Aorta (tissue), 5 donors: ENCODE measurements at places on chromosomes 7 and 10. TPM values are rescaled to one million over a fixed set of nuclear protein-coding genes. Genes with fewer than 3 reads are reported as not detected.
A peak's percentile ranks its signal among the peaks of the same experiment; 100 is the strongest.

Gene DNAJC1
- 26.7 TPM for total RNA-seq

Gene SPDYE1
- total RNA-seq = not detected

Gene NKX1-2
- not detected for total RNA-seq

Gene H2BK1
- total RNA-seq = not detected

Gene ATP6V1F
- 84.8 TPM for total RNA-seq

Gene IQUB
- 0.81 TPM for total RNA-seq

Gene ATE1
- 30.0 TPM for total RNA-seq

Gene LAMB1
- 196 TPM for total RNA-seq

Gene ZPBP
- not detected for total RNA-seq

Gene OR9A2
- total RNA-seq = not detected

Gene DYNC1I1
- 11.0 TPM for total RNA-seq

Gene SPDYE2B
- total RNA-seq = not detected

Gene PTPN20
- 8.2 TPM for total RNA-seq

Gene PDLIM1
- 243 TPM for total RNA-seq

DNA sequence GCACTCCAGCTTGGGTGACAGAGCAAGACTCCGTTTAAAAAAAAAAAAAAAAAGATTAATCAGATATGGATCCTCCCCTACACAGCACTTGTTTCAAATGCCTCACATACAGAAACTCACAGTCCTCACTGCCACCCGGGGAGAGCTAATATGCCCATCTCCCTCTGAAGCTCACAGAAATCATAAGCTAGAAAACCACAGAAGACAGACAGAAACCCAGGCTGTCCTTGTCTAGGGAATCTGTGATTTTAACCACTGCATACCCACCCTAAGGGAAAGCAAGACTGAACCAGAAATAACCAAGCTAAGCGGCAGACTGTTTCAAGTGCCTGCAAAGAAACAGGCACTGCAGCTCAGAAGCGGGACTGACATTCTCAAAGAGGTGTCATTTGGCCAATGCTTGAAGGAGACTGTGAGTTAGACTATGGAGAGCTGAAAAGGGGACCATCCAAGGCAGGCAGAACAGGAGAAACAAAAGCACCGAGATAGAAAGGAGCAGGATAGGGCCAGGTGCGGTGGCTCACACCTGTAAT is 37.6 kb downstream of the SLC37A3 start:
- peaks cover 4% of the 10 kb centered on the region for H3K36me3 ChIP-seq
- H3K4me3 ChIP-seq = no peak overlapping the region
- DNase-seq = no peak
- H3K27me3 ChIP-seq = no peaks in the 10 kb centered on the region
- no peak overlapping the region for H3K27ac ChIP-seq

- no peak overlapping the region for H3K27ac ChIP-seq
- H3K4me3 ChIP-seq = no peak overlapping the region
- H3K4me1 ChIP-seq = no peaks in the 10 kb centered on the region
- no peaks in the 10 kb centered on the region for H3K27me3 ChIP-seq
- no peak for DNase-seq
Measured at GRCh38 chr10:121580276-121581116, 17.7 kb downstream of the FGFR2 start.

- no peak for DNase-seq
- no peak overlapping the region for H3K27ac ChIP-seq
- H3K4me1 ChIP-seq = no peaks in the 10 kb centered on the region
- peak overlapping the region; percentile 65 for H3K4me3 ChIP-seq
Measured at GRCh38 chr10:103493916-103494877, 692 bp downstream of the NEURL1 start.

DNA sequence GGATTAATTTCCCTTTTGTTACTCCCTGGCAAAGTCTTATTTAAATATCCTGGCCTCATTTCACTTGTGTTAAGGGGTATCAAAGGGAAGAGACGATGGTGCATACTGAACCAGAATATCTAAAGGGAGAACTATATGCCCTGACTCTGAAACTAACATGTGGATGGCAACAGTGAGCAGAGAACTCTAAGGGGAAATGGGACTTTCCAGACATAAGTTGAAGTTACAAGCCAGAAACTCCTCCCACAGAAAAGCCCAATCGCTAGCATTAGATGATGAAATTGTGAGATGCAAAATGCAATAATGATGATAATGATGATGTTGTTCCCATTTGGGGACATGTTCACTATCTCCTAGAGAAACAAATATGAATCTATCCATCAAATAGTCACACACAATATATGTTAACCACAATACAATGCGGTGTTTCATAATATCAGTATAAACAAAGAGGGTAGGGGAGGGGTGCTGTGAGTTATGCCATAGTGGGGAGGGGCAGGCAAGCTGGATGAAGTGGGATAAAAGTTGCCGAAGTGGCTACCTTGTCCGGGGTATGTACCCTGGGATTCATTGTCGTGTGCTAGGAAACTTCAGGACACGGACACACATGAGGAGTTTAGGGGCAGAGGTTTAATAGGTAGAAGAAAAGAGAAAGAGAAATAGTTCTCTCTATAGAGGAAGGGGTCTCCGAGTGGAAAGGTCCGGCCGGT is 37.1 kb downstream of the TMEM229A start:
- H3K27me3 ChIP-seq = no peaks in the 10 kb centered on the region
- H3K4me1 ChIP-seq = no peaks in the 10 kb centered on the region
- DNase-seq = no peak
- no peak overlapping the region for H3K27ac ChIP-seq

DNA sequence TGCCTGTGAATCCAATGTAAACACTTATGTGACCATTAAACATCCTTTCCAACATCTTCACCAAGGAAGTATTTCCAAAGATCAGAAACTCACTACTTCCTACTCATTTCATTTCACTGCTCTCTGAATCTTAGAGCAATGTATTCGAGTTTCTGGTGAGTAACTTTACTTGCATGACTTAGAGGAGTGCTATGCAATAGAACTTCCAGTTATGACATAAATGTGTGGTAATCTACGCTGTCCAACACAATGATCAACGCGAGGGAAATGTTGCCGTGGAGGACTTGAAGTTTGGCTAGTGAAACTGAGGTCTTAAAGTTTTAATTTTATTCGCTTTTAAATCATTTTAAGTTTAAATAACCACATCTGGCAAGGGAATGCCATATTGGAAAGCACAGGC is 1326.3 kb downstream of the XPNPEP1 start:
- H3K4me1 ChIP-seq = no peaks in the 10 kb centered on the region
- no peak overlapping the region for H3K27ac ChIP-seq
- H3K27me3 ChIP-seq = no peaks in the 10 kb centered on the region

GRCh38 chr10:34960983-34961382 is 129.2 kb downstream of the CUL2 start:
- DNase-seq = peak; percentile 2
- no peak overlapping the region for H3K27ac ChIP-seq
- H3K4me3 ChIP-seq = no peak overlapping the region
- H3K36me3 ChIP-seq = no peaks in the 10 kb centered on the region
- no peaks in the 10 kb centered on the region for H3K4me1 ChIP-seq

DNA sequence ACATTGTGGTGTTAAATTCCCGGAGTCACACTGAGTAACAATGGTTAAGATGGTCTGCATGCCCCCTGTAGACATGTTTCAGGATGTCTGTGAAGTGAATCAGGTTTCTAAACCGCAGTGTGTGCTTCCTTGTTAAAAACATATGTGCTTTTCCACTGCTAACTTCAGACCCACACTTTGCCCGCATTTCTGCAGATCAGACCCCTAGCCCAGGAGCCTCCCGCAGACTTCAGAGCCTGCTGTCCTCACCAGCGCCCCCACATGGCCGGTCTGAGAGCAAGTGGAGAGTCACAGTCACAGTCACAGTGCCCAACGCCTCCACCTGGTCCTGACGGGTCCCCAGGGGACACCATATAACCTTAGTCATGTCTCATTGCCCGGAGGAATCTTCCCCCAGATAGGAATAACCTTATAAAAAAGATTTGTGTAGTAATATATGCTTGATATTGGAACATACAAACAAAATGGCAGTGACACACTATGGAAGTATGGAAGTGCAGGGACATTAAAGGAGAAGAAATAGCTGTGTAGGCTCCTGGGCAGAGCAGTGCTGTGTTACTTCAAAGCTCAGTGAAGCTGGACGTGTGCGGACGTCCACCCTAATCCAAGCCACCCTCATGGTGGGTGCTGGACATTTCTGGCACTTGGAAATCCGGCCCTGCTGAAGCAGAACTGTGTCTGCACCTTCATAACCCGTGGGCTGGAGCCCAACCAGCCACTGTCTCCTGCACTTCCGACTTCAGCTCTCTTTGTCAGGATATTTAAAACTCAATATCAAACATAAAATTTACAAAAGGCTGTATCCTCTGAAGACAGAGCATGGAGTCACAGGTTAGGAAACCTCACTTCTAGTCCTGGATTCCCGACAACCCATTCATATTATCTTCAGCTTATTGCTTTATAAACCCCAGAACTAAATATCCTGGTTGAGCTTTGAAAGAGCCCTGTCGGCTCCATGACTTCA is 29.0 kb downstream of the GSTO2 start:
- H3K36me3 ChIP-seq = no peaks in the 10 kb centered on the region
- H3K27ac ChIP-seq = no peak overlapping the region
- peaks cover 4% of the 10 kb centered on the region for H3K4me1 ChIP-seq
- H3K27me3 ChIP-seq = no peaks in the 10 kb centered on the region
- no peak for DNase-seq
- H3K4me3 ChIP-seq = no peak overlapping the region

DNA sequence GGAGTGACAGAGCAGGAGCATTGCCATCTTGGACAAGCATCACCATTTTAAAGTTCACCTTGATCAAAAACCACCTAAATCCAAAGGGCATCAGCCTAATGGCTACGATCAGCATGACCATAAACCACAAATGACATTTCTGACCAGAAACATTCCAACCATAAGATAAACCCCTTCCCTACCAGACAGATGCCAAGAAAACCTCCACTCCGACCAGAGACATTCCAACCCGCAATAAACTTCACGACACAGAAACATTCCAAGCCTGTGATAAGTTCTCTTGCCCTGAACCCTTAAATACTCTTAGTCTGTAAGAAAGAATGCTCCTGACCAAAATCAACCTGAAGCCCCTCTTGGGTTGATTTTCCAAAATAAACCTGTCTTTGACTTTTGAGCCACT is 606.9 kb downstream of the POM121L12 start:
- no peaks in the 10 kb centered on the region for H3K4me1 ChIP-seq
- H3K36me3 ChIP-seq = no peaks in the 10 kb centered on the region
- no peak overlapping the region for H3K4me3 ChIP-seq
- no peak overlapping the region for H3K27ac ChIP-seq
- no peaks in the 10 kb centered on the region for H3K27me3 ChIP-seq

- H3K4me1 ChIP-seq = no peaks in the 10 kb centered on the region
- no peak overlapping the region for H3K27ac ChIP-seq
- H3K4me3 ChIP-seq = no peak overlapping the region
- H3K27me3 ChIP-seq = no peaks in the 10 kb centered on the region
- DNase-seq = peak; percentile 55
Measured at GRCh38 chr7:151859111-151859947, 17.6 kb downstream of the PRKAG2 start.

DNA sequence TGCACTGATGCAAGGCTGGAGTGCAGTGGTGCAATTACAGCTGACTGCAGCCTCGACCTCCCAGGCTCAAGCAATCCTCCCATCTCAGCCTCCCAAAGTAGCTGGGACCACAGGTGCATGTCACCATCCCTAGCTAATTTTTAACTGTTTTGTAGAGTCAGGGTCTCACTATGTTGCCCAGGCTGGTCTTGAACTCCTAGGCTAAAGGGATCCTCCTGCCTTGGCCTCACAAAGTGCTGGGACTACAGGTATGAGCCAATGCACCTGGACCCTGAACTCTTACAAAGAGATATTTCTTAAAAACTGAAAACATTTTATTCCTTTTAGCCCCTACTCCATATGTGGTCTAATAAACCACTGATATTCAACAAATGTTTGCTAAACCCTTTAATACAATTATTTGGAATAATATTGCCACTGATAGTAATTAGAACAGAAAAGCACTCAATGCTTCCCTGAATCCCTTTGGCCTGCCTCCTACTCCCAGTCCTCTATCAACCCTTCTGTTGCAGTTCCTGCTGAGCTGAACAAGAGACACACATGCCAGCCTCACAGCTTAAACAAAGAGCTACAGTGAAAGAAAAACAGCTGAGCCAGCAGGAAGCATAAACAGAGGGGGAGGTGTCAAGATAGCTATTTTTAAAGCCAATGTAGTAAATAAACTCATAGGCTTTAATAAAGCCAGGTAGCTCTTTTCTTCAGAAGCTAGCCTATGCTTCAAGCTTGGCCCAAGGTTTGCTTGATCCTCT is 7.0 kb upstream of the GNAI1 start:
- H3K4me1 ChIP-seq = no peaks in the 10 kb centered on the region
- H3K27ac ChIP-seq = no peak overlapping the region
- no peaks in the 10 kb centered on the region for H3K27me3 ChIP-seq
- H3K36me3 ChIP-seq = no peaks in the 10 kb centered on the region
- H3K4me3 ChIP-seq = no peak overlapping the region

GRCh38 chr10:91592266-91592975 is 40.5 kb downstream of the PPP1R3C start:
- no peak for DNase-seq
- H3K27ac ChIP-seq = peak overlapping the region; percentile 99
- H3K4me1 ChIP-seq = peaks cover 12% of the 10 kb centered on the region
- no peak overlapping the region for H3K4me3 ChIP-seq
- no peaks in the 10 kb centered on the region for H3K27me3 ChIP-seq

DNA sequence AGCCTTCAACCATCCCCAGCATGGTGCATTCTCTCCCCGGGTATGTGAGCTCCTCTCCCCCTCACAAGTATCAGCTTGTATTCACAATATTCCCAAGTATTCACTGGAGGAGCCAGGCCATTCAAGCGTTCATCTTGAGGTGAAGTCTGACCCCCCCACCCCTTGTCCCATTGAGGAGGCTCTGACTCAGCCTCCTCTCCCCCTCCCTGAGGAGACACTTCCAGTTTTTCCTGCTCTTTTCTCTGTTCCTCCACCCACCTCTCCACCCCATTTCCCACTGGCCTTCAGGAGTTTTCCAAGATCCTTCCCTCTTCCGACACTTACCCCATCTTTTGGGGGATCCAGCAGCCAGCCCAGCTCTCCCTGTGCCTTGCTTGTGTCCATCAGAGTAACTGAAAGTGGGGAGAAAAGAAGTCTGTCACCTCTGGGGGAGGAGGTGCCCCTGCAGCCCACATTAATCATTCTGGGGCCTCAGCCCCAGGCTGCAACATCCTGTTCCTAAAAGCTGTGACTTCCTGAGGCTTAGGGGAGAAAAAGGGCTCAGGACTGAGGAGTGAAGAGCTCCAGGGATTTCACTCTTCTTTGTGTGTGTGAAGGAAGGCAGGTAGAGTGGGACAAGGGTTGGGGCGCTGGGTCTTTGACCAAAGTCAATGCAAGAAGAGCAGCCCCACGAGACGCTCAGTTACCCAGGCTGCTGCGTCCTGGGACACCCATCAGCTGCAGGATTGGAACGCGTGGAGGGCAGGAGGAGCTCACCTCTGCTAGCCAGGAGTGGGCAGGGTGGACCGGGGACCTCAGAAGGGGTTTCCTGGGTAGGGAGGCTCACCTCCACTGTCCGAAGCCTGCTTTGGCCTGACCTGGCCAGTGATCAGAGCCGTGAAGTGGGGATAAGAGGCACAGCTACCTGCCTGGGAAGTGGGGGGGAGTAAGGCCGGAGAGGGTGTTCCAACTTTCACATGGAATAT is 1.1 kb downstream of the EPHA1 start:
- no peaks in the 10 kb centered on the region for H3K27me3 ChIP-seq
- H3K27ac ChIP-seq = no peak overlapping the region
- no peak overlapping the region for H3K4me3 ChIP-seq
- H3K36me3 ChIP-seq = no peaks in the 10 kb centered on the region

GRCh38 chr7:28207486-28208158 is 27.0 kb upstream of the JAZF1 start:
- no peak for DNase-seq
- no peak overlapping the region for H3K27ac ChIP-seq
- H3K4me3 ChIP-seq = no peak overlapping the region
- no peaks in the 10 kb centered on the region for H3K27me3 ChIP-seq
- H3K36me3 ChIP-seq = no peaks in the 10 kb centered on the region
- no peaks in the 10 kb centered on the region for H3K4me1 ChIP-seq
